ENCODE measurements at places on chromosomes 12 and 14.

GRCh38 chr12:124620606-124621295, 53.3 kb upstream of the NCOR2 start:
- DNase-seq = no peak

DNA sequence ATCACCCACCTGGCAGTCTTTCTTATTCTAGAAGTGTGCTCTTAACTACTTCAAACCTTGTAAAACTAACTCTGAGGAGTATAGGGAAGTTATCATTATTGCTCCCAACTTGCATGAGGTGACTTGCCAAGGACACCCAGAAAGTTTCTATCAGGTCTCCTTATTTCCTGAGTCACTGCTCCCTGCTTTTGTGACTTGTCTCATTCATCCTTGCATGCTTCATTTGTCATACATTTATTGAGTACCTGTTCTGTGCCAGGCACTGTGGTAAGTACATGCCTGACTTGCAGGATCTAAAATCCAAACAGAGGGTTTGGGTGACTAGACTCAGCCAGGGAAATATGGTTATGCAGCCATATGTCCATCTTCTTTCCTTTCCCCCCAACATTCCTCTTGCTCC, 25.5 kb downstream of the CFAP251 start:
- DNase-seq = no peak

GRCh38 chr14:104278214-104278534, 139.8 kb downstream of the KIF26A start:
- no peak for DNase-seq

DNA sequence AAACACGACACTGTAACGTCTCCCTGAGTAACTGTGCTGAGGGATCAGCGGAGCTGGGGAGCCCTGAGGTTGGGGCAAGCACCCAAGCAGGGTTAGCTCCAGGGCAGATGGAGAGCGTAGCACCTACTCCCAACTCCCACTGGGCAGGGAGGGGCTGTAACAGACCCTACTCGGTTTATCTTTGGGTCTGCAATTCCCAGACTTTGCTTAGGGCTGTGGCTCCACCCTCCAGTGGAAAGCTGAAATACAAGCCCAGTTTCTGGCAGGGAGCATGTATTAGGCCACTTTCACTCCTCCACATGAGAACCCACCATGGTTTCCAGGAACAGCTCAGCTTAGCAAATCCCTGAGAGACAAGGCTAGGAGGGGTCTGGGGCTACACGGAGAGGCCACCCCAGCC, 17.3 kb upstream of the TC2N start:
- DNase-seq = no peak

- DNase-seq = no peak
These were observed 786.2 kb upstream of the FBXO33 start for GRCh38 chr14:40218282-40218941.

GRCh38 chr12:58563621-58564020, 356.7 kb downstream of the LRIG3 start:
- no peak for DNase-seq

DNA sequence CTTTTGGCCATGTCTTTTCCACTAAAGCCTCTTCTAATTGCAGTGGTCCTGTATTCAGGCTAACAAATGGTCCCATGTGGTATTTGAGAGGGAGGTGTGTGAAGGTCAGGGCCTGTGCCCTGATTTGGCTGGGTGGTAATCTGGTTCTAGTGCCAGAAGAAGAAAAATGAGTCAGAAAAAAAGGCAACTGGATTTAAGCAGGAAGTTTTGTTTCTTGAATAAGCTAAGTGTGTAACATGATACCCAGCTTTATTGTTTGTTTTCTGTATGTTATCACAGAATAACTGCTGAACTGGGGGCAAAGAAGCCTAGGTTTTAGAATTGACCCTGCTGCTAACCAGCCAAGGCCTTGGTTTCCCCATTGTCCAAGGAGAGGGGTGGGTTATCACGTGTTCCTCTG, 134.0 kb downstream of the ANO6 start:
- DNase-seq = no peak

DNA sequence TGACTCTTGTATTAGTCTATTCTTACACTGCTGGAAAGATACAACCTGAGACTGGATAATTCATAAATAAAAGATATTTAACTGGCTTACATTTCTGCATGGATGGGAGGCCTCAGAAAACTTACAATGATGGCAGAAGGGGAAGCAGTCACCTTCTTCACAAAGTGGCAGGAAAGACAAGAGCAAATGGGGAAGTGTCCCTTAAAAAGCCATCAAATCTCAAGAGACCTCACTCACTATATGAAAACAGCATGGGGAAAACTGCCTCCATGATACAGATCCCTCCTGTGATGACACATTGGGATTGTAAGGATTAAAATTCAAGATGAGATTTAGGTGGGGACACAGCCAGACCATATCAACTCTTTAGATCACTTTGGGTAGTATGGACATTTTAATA, 83.7 kb downstream of the TMTC3 start:
- no peak for DNase-seq

DNA sequence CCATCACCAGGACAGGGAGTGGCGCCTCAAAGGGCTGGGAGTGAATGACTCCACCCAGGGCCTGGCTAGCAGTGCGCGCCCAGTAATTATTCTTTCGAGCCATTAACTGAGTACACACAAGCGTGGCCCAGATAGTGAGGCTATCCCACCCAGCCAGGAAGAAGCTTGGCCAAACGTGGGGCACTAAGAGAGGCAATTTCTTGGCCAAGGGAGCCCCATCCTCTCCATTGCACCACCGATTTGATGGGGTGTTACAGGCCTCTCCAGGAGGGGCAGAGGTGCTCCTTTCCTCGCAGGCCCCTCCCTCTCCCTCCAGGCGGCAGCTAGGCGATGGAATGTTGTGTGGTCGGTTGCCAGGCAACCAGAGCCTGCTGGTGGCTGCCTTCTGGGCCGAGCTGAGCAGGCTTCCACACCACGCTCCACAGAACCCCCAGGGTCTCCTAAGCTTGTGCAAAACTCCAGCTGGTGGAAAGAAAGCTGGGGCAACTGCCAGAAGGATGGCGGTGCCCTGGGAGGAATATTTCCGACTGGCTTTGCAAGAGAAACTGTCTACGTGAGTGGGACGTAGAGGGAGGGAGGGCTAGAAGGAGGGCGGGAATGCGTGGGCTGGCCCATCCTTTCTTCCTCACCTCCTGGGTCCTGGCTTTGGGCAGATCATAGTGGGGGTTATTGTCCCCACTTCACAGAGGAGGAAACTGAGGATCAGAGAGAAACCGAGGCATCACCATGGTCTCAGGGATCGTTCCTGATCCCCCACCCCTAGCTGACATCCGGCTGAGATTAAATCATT, at the start of gene CFAP73:
Gene CFAP73, plus strand, starts transcription at position 364 of the 790 bp plus-strand sequence. Its CDS starts 134 bp downstream, at position 498.
- no peak for DNase-seq

DNA sequence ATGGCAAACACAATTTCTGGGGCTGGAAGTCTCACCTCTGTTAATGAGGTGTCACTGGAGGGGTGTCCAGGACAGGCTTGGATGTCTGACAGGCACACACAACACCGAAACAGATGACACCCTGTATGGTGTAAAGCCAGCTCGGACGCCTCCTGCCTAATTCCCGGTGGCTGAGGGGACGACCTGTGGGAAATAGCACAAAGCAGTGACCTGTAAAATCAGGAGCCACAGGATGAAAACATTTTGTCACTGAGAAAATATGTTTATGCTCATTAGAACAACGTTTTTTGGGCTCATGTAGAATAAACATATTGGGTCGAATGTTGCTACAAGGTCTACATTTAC, 285.0 kb upstream of the RTL1 start:
- DNase-seq = no peak

GRCh38 chr14:37985826-37986470, 221.8 kb upstream of the SSTR1 start:
- DNase-seq = no peak

GRCh38 chr14:37018571-37019240, 153.7 kb downstream of the SLC25A21 start:
- no peak for DNase-seq

- DNase-seq = no peak
These were observed 18.4 kb downstream of the ZNF664 start for GRCh38 chr12:123991372-123991951.

- no peak for DNase-seq
These were observed 148.0 kb downstream of the SLC38A4 start for GRCh38 chr12:46677749-46678148.

DNA sequence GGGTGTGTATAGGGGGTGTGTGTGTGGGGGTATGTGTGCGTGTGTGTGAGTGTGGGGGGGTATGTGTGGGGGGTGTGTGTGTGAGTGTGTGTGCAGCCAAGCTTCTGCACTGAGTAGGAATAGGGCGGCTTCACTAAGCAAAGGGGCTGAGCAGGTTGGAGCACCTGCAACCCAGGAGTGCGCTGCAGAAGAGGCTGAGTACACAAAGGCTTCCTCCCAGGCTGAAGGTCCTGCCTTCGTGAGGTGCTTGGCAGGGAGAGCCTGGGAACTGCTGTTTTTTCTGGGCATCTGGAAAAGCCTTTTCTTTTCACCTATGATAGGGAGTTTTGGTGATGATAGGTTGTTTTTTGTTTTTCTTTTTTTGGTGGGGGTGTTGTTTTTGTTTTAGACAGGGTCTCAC, 6.0 kb upstream of the NUDT14 start:
- DNase-seq = no peak

DNA sequence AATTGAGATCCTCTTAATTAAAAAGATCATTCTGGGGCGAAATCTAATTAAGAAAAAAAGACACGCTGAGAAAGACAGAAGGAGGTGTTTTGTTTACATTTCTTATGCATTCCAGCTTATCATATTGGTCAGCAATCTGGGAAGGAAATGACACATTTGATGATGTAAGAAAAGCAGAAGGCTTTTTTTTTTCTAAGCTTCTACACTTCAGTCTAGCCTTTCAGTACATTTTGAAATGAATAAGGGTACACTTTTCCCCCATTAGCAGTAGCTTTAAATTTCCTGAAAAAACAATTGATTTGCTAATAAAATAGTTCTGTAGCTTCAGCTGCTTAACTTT, 5.9 kb upstream of the GSC start:
- DNase-seq = no peak

DNA sequence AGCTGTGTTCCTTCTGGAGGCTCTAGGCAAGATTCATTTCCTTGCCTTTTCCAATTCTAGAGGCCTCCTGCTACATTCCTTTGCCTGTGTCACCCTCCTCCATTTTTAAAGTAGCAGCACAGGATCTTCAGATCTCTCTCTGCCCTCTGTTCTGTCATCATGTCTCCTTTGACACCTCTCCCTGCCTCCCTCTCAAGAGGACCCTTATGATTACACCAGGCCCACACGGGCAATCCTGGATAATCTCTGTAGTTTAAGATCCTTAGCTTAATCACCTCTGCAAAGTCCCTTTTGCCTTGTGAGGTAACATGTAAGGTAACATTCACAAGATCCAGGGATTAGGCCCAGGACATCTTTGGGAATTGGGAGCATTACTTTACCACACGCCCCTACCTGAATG, 155.2 kb downstream of the SYNE2 start:
- no peak for DNase-seq

- DNase-seq = peak; percentile 75
These were observed 26.0 kb upstream of the PTGR2 start for GRCh38 chr14:73825551-73826188.

GRCh38 chr14:88228522-88229236, 94.4 kb downstream of the KCNK10 start:
- DNase-seq = no peak

GRCh38 chr14:100802766-100803165, 23.2 kb upstream of the MEG3 start:
- no peak for DNase-seq

- DNase-seq = no peak
These were observed 1598.3 kb downstream of the AACS start for GRCh38 chr12:126663304-126664094.

DNA sequence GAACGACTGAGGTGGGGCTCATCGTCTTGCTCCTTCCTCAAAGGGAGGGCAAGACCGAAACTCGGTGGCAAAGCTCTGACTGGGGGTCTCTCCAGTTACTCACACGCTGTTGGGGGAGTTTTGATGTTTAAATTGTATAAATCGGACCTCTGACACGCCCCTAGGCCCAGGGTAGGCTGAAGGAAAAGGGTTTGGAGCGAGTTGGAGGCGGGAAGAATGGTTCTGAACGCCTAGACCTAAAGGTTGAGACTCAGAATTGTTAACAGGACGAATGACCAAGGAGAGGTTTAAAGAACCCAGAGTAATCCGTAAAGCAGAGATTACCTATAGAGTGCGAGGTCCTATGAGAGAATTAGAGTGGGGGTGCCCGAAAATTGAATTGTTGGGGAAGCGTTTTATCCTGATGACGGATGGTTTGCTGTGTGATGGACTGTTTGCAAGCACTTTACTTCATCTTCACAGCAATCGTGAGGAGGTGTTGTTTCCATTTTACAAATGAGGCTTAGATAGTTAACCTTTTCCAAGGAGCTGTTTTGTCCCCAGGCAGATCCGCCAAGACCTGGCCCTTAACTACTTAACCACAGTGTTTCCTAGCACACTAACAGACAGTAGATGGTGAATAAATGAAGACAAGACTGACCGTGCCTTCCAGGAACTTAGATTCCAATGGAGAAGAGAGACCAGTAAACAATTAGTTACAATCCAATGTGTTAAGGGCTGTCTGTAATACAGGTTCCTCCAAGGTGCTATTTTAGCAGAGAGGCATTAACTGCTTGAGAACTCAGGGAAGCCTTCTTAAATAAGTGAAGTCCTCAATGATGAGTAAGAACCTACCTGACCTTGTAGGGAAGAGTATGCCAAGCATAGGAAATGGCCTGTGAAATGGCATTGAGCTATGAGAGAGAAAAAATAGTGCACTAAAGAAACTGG, 929 bp upstream of the UBE2N start:
- no peak for DNase-seq

DNA sequence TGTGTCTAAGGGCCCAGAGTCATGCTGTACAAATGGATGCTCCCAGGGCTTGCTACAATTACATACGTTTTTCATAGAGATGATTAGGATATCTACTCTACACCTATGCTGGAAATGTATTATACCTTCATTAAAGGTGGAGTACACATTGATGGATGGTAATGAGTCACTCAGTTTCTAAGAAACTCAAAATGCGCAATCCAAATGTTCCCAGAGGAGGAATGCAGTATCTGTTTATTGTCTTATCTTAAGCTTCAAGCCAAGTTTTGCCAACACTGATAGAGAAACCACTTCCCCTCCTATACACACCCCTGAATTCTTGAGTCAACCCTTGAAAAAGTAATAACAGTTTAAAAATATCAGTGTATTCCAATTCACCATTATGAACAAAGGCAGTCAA, 266.6 kb upstream of the FAR2 start:
- DNase-seq = no peak

- DNase-seq = no peak
These were observed 95.4 kb upstream of the CDKN3 start for GRCh38 chr14:54301359-54301758.

GRCh38 chr14:52455291-52456088, 96.8 kb downstream of the TXNDC16 start:
- DNase-seq = no peak

DNA sequence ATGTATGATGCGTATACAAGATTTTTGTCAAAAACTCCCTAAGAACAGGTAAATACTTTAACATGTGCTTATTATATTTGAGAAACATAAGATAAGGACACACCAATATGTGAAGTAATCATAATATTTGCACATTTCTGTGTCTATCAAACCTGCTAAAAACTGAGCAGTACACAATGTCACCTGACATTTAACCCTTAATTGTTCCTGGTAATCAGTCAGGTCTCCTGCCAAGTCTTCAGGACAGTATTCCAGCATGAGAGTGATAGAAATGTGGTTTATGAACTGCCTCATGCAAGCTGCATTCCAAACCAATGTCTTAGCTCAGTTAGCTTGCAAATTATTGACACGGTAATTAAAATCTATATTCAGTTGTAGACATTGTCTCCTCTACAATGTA, 4.2 kb downstream of the SOX5 start:
- no peak for DNase-seq

- DNase-seq = peak; percentile 51
These were observed 14.1 kb upstream of the TMEM119 start for GRCh38 chr12:108611884-108612415.

- no peak for DNase-seq
These were observed 11.6 kb downstream of the RASSF8 start for GRCh38 chr12:25970082-25970481.

Measured in activated naive CD8-positive, alpha-beta T cell treated with anti-CD3 and anti-CD28 coated beads, Interleukin-2, amount 10 ng/mL, durations not matched to agents 7 days and 5 days (primary cell).